ENCODE measurements at places on chromosomes 11 and 22.

GRCh38 chr11:106263527-106263926 is 186.1 kb downstream of the AASDHPPT start:
- DNase-seq = no peak

DNA sequence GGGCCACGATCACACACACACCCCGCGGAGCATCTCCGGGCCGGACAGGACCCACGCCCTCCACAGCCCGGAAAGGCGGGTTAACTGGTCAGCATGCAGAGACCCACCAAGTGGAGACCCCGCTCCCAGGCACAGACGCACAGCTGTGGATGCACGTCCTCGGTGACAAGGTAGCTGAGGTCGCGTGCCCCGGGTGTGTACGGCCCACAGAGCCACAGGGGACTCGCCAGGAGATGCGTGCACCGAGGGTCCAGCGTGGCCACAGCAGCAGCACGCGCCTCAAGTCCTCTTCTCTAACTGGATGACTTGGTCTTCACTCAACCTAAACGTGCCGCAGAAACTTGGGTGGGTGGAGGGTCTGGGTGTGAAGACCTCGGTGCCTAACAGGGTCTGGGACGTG is 5.5 kb downstream of the H19 start:
- DNase-seq = no peak

DNA sequence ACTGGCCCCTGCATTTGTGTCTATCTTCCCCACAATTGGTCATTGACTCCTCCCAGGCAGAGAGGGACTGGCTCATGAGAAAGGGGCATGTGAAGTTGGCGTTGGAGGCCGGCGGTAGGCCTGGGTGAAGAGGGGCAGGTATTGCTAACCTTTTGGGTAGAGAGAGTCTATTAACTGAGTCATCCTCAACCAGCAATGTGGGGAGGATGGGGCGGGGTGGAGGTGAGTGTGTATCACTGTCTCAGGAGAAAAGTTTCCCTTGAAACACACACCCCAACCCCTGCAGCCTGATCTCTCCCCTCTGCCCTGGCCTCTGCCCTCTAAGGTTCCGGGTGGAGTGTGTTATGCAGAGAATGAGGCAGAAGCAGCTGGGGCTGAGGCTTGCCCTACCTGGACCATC is 60.1 kb upstream of the PHF21B start:
- no peak for DNase-seq

- no peak for DNase-seq
Observed at GRCh38 chr22:48826546-48826945, 1001.1 kb downstream of the BRD1 start.

- DNase-seq = no peak
Observed at GRCh38 chr11:121589946-121590537, 137.3 kb upstream of the SORL1-AS1 start.

DNA sequence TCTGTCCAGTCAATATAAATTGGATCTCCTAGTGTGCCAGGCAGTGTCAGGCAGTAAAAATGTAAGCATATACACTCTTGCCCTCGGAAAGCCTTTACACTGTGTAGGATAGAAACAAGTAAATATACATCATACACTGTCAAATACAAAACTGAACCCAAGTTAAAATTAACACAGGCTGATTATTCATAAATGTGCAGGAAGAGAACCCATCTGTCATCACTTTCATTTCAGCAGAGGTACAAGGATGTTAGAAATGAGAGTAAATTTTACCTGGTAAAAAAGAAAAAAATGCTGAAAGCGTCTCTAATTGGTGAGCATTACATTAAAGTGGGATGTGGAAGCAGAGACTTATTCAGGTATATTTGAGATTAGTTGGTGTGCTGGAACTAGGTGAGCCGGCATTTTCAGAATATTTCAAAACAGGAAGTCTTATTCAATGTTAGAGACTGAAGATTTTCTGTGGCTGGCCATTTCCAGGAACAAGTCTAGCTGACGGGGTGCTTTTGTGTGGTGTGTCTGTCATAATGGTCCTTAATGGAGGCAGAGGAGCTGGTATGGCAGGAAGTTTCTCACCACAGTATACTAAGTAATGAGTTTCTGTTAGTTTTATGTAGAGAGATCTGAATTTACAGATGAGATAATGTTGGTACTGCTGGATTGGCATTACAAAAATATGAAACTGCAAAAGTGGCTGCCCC is 192.6 kb downstream of the CASP12 start:
- no peak for DNase-seq

DNA sequence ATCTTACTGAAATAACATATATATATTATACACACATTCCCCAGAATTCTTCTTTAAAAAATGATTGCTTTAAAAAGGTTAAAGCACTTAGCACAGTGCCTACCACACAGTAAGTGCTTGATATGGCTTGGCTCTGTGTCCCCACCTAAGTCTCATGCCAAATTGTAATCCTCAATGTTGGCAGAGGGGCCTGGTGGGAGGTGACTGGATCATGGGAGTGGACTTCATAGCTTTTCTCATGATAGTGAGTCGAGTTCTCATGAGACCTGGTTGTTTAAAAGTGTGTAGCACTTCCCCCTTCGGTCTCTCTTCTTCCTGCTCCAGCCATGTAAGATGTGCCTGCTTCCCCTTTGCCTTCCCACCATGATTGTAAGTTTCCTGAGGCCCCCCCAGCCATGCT is 6.2 kb downstream of the CRYAB start:
- no peak for DNase-seq

- DNase-seq = peak; percentile 38
Observed at GRCh38 chr22:24727218-24727851, 47.2 kb downstream of the PIWIL3 start.

DNA sequence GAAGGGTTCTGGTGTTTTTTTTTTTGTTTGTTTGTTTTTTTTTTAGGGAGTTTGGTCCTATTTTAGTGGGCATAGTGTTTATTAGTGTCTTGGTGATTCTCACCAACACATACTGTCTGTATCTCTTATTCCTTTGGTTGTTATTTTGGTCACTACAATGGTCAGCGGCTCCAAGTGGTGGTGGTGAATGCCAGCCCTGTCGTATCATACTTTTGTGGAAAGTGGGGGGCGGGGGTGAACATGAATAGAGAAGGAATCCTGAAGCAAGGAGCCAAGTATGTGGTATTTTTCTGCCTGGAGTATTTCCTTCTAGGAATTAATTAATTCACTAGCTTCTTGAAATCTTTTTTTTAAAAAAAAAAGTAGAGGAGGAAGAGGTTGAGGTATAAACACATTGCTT is 79.6 kb downstream of the GRK3 start:
- DNase-seq = no peak

DNA sequence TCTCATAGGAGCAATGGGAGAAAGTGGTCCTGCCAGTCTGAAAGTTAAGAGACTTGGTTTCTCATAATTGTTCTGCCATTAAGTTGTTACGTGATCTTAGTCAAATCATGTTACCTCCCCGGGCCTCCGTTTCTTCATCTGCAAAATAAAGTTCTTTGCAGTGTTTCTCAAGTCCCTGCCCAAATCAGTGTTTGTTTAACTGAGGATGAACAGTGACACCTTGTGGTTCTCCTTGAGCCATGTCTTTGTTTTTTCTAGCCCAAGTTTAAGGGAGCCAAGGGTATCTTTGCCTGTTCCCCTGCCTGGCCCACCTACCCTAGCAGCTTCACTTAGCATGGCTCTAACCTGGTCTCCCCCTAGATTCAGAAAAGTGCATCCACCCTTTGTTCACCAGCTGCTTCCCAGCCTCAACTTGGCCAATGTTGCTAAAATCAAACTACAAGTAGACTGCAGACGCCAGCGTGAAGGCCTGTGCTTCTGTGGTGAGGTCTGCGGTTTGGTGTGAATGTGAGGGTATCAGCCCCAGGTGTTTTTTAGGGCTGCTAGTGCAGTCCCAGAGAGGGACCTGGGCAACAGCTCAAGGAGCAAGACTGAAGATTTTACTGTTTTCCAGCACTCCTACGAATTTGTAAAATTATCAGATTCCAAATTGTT is 35.5 kb downstream of the FZD4 start:
- DNase-seq = no peak

- DNase-seq = peak; percentile 45
Observed at GRCh38 chr11:124075841-124076651, 34.9 kb upstream of the OR10G7 start.

DNA sequence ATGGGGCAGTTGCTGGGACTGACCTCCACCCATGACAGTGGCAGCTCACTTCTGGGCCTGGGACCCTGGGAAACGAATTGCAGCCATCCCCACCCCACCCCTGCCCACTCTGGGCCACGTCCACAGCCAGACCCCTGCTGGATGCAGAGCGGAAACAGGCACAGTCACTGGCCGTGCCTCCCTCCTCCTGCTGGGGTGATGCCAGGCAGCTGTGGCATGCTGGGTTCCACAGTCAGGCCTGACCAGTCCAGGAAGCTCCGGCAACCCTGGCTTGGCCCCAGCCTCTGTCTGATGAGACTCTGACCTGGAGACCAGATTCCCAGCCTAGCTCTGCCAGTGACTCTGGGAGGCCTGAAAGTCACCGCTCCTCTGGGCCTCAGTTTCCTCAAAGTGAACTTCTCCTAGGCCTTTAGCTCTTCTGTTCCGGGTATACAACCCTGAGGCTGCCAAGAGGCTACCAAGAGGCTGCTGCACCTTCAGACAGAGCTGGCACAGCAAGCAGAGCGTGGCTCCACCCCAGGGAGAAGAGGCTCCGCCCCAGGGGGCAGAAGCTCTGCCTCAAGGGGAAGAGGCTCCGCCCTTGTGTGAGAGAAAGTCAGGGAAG is 8.9 kb downstream of the SULT4A1 start:
- DNase-seq = no peak

- DNase-seq = no peak
Observed at GRCh38 chr22:42062506-42063170, 8.0 kb downstream of the NAGA start.

DNA sequence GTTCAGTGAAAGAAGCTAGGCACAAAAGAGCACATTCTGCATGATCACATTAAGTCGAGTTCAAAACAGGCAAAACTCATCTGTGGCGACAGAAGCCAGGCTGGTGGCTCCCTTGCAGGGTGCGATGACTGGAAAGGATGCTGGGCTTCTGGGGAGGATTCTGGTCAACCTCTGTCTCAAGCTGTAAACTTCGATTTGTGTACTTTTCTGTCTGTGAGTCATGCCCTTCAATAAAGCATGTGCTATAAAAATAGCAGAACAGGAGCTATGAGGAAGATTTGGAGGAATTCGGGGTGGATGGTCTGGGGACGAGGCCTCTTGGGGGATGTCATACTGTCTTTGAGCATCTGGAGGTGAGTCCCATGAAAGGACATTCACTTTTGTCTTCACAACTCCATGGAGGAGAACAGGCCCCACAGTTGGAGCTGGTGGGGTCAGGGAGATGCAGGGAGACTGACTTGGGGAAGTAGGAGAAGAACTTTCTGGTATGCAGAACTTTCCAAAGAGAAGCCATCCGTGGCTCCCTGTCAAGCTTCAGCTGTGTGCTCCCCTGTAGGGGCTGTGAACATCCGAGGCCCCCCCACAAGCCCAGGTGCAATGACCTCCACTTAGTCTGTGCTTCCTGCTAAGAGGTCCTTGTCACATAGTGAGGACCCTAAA is 77.8 kb upstream of the LINC01488 start:
- DNase-seq = no peak

All from hematopoietic multipotent progenitor cell treated with erythropoietin and hydrocortisone succinate and interleukin-3 and kit ligand, for 17 days (in vitro differentiated cells).